ENCODE measurements at places on chromosomes 6 and 20. TPM values are rescaled to one million over a fixed set of nuclear protein-coding genes. Genes with fewer than 3 reads are reported as not detected.

- DNase-seq, result no peak
Observed at GRCh38 chr6:140027219-140027618, 652.8 kb upstream of the CITED2 start.

DNA sequence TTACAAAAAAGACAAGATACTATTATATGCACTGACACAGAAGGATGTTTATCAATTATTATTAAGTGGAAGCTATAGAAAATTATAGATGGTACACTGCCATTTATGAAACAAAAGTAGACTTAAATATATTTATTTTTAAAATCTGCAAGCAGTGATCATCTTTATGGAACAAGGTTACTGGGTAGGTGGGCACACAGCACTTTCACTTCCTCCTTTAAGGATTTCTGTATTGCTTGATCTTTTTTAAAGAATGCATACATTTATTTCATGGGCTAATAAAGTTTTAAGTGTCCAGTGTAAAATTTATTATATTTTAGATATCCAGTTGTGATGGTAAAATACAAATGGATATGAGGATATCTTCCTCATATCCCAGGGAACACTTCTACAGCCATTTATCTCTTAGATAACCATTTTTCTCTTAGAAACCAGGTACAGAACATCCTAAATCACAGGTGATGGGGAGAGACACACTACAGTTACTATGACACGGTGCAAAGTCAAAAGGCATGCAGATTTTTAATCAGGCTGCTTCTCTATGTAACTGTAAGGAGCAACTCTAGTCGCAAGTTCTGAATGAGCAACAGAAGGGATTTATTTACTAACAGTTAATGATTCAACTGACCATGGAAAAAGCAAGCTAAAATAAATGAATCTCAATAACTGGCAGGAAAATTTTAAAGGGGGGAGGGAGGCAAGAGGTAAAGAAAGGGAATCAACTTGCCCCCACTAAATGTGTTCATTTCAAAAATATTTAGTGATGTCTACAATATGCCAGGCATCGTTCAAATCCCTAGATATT lies 2.2 kb downstream of the FBXL4 start:
- no peak for DNase-seq

Gene SLC22A23
- 13.9 TPM for polyA plus RNA-seq

GRCh38 chr6:38909015-38909730 lies 139.4 kb upstream of the GLP1R start:
- DNase-seq, result no peak

GRCh38 chr6:81562169-81562568 lies 190.3 kb downstream of the TENT5A start:
- DNase-seq, result no peak

- DNase-seq, result peak; percentile 64
Observed at GRCh38 chr6:167559675-167560479, 235.0 kb downstream of the TTLL2 start.

DNA sequence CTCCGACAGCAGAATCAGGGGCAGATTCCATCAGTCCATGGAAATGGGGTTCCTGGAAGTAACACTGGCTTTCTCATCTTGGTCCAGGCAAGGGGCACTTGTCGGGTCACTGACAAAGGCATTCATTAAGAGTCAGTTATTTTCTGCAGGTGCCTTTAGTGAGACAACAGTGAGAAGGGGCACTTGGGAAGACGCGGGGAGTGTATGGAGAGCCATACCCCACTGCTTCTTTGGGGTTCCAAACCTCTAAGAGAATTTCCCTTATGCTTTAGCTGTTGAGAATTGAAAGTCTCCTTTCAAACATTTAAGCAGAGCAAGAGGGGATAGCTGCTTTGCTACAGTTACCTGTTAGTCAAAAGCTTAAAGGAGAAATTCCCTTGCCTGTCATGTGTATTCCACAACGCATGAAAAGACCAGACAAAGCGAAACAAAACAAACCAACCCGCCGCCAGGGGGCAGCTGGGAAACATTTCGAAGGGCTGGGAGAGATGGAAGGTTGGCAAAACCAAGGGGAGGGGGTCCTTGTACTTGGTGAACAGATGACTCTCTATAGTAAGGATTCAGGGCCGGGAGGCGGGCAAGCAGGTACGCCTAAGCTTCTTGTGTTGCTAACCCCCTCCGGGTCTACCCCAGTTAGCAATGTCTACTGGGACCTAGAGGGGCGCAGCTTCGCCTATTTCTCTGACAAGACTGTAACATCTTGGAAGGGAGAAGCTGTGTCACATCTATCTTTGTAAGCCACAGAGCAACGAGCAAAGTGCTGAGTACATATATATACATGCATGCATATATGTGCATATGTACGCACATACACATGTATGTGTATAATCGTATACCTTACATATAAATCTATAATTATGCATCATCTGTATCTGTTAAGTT lies 474.9 kb upstream of the AGPAT4 start:
- no peak for DNase-seq

GRCh38 chr20:33909331-33909921 lies 84.3 kb upstream of the RALY start:
- no peak for DNase-seq

DNA sequence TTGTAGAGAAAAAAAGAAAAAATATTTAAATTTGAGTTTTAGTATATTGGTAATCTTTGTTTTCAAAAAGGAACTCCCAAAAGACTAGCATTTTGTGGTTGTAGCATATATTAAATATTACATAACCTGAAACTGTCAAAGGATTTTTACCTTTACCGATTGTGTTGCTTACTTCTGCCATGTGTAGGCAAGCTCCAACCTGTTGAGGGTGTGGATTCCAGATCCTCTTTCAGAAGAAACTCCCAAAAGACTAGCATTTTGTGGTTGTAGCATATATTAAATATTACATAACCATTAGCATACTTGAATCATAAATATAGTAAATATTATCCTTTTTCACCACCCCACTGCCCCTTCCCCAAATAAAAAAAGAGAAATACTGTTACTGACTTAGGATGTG lies 3.2 kb downstream of the DSE start:
- no peak for DNase-seq

DNA sequence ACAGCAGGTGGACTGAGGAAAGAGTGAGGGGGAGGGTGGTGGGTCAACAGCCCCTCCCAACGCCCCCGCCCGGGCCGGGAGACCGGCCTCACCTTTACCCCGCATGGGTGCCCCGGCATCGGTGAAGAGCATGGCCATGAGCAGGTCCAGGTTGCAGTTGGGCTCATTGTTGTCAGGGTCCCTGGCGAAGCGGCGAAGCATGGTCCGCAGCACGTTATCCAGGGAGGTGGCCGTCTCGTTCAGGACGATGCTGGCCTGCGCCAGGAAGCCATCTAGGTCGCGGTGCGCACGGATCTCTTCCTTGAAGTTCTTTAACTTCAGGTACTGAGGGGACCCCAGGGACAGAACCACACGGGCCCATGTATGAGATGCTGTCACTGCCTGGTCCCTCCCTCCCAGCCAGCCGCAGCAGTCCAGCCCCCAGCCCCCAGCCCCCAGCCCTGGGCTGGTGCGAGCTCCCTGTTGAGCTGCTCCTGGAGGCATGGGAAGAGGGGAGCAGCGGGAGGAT lies 4.9 kb downstream of the SLC4A11 start:
- no peak for DNase-seq

GRCh38 chr6:4318321-4318720 lies 182.9 kb upstream of the ECI2 start:
- no peak for DNase-seq

GRCh38 chr6:160661216-160661615 lies 2.9 kb downstream of the LPA start:
- no peak for DNase-seq

Gene POU3F2
- polyA plus RNA-seq, result not detected

Gene BPI
- 0.09 TPM for polyA plus RNA-seq
